Fibroblast of the conjunctiva (primary cell): ENCODE measurements at places on chromosomes 2 and 18.

DNA sequence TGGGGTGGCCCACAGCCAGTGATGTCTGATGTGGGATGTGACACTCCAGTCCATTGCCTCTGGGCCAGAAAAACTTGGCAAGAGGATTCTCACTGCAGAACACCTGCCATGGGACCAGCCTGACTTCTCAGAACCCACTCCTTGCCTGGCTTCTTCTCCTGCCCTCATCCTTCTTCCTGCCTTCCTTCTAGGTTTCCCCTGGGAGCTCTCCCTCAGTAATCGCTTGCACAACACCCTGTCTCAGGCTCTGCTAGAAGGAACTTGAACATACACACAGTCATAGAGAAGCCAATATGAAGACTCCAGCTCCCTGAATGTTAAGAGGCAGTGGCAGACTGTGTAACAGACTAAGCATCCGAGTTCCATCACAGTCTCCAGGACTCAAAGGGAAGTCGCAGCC is 4.3 kb upstream of the COL6A3 start:
- DNase-seq: no peak

DNA sequence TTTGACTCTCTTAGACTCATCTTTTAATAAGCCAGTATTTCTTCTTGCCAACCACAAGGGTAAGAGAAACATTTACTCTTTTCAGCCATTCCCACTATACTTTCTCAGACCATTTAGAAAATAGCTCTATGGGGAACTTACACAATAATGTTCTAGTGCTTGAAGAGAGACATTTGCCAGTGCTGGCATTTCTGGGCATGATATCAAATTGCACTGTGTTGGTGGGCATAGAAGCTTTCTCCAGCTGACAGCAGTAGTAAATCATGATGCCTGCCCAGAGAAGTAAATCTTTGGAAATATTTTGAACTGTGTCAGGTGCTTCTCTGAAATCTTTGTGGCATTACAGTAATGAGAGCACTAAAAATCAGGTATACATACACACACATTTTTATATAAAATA is 346.6 kb downstream of the CBLN2 start:
- DNase-seq: no peak

DNA sequence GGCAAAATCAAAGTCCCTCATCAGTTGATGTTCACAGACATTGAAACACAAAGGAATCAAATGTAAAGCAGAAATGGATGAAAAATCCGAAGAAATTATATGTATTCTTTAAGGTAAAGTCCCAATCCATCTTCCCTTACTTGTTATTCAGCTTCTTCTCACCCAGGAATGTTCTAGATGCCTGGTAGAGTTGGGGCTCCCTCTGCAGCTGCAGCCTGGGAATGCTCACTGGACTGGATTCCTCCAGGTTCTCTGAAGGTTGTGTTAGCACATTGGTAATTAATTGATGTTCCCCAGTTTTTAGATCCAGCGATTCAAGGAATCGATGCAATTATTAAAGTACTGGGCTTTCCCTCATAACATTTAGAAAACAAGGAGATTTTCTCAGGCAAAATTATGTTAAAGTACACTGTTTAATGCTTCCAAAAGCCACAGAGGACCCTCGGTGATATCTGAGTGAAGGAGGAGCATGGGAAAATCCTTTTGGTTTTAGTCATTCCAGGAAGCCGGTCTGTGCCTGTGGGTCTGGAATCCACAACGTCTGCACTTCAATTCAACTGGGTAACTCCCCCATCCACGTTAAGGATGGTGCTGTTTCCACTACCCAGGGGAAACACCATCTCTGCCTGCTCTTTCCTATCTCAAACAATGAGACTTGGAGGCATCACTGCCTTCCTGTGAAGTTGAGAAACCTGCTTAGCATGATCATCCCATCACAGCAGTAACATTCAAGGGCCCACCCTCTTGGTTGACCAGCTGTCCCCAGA is 22.0 kb downstream of the NTSR2 start:
- no peak for DNase-seq

- DNase-seq: no peak
These were observed 156.5 kb downstream of the TNS1 start for GRCh38 chr2:217846321-217846743.

DNA sequence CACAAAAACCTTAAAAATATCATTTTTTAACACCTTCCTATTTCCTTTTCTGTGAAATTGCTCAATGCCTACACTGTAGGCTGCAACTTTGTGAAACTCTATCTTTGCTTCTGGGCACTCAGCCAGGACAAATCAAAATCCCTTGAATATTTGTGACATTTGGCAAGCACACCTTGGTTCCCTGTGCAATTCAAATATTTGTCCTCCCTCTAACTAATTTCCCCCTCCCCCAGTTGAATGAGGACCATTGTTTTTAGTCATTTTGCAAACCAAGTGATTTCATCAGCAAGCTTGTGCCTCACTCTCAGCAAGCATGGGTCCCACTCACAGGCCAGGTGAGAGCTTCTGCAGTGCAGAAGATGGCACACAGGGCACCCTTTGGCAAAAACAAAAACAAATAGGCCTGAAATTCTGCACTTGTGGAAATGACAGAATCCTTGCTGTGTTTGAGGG is 541.5 kb downstream of the CNTNAP5 start:
- no peak for DNase-seq

DNA sequence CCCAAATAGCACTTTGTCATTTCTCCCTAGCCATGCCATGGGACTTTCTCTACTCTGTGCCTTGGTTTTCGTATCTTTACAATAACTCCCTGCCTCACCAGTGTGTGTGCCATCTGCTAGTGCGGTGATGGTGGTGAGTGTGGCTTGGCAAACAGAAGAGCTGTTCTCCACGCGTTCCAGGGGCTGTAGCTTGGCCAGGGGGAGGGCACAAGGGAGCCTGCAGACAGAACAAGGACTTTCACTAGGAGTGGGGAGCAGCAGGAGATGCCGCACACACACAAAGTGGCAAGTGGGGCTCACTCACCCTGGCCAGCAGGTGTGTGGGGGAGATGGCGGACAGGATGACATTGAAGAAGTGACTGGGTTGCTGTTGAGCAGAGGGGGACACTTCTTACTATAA is 196.9 kb downstream of the HAUS1 start:
- no peak for DNase-seq

- no peak for DNase-seq
These were observed 43.1 kb downstream of the COX7A2L start for GRCh38 chr2:42317945-42318344.

GRCh38 chr2:28101123-28101522 is 210.6 kb downstream of the BABAM2 start:
- DNase-seq: no peak
